Brain microvascular endothelial cell (primary cell): ENCODE measurements at places on chromosomes 13 and 19.

DNA sequence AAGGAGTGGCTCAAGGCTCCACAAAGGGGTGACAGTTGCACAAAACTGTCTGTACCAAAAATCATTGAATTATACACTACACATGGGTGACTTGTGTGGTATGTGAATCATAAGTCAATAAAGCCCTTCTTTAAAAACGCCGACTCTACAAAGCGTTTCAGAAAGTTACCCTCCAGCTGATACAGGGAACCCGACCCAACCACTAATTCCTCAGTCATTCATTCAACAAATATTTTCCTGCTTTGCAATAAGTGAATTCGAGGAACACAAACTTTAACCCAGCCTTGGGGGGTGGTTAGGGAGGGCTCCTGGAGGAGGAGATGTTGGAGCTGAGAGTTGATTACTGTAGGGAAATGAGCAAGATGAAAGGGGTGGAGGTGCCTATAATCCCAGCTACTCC lies 32.0 kb downstream of the LTBP4 start:
- DNase-seq: peak; percentile 47

- peak; percentile 37 for DNase-seq
These were observed 9.3 kb upstream of the RANBP3 start for GRCh38 chr19:5987077-5987818.

- DNase-seq: peak; percentile 55
These were observed 13.8 kb downstream of the OR7D4 start for GRCh38 chr19:9205501-9206113.

DNA sequence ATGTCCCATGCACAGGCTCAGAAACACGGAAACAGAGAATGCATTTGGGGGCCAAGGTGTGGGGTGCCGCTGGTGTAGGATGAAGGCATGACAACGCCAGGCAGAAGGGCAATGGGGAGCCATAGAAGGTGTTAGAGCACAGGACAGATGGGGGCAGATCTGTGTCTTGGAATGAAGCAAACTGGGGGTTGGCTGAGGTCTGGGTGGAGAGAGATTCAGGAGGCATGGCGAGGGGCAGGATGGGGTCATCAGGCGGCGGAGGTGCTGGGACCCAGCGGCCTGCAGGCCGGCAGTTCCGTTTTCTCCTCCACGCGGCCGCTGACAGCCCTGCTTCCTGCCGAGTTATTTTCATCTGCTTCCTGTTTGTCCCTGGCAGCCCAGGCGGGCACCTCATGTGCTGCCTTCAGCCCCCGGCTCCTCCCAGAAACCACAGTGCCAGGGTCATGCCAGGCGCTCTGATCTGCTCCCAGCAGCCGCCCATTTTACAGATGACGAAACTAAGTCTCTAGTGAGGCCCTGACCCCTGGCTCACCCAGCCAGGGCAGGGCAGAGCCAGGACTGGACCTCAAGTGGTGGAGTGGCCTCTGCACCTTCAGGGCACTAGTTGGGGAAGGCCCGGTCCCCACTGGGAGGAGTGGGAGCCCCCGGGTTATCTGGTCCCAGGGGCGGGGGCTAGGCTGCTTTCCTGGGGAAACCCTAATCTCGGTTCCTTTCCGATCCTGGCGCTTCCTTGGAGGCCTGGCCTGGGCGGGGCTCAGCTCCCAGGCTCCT lies 2.2 kb downstream of the ARHGAP45 start:
- DNase-seq: no peak

DNA sequence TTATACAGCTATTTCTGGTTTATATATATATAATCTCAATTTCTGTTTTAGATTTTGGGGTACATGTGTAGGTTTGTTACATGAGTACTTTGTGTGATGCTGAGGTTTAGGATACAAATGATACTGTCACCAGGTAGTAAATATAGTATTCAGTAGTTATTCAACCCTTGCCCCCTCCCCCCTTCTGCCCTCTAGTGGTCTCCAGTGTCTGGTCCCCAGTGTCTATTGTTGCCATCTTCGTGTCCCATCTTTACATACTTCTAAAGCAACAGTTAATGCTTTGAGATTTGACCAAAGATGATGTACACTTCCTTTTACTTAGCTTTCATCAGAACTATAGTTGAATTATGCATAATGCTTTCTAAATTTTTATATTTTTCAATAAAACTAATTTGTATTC lies 1623.4 kb upstream of the PRR20A start:
- no peak for DNase-seq

DNA sequence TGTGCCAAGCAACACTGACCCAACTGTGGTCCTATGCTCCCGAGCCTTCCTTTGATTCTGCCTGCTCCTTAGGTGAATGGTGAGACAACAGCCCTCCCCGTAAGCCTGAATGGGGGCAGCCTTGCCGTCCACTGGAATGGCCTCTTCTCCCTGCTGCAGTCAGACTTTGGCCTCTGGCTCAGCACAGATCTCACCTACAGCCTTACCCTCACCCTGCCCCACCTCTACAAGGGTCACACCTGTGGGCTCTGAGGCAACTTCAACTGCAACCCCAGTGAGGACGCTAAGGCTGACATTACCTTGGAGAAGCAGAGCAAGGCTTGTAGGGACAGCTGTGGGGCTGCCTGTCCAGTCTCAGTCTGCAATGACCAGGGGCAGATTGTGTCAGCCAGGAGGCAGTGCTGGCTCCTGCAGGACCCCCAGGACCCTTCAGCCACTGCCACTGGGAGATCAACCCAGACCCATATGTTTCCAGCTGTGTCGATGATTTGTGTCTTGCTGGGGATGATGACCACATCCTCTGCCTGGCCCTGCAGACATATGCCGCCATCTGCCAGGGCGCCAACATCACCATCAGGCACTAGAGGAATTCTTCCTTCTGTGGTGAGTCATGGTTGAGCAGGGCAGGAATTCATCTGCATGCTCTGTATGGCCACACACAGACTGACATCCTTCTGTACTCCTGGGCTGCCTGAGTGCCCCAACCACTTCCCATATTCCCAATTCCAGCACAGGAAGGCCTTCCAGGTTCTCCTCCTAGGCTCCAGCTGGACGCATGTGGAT lies 27.3 kb upstream of the FXYD3 start:
- DNase-seq: peak; percentile 69

GRCh38 chr19:18515959-18516358 lies 5.9 kb downstream of the ELL start:
- DNase-seq: no peak

- no peak for DNase-seq
These were observed 2.0 kb upstream of the KLF16 start for GRCh38 chr19:1865172-1866010.

- DNase-seq: no peak
These were observed 3.9 kb downstream of the GPR108 start for GRCh38 chr19:6733338-6734095.

- no peak for DNase-seq
These were observed 2.5 kb upstream of the NR2C2AP start for GRCh38 chr19:19205416-19206410.

DNA sequence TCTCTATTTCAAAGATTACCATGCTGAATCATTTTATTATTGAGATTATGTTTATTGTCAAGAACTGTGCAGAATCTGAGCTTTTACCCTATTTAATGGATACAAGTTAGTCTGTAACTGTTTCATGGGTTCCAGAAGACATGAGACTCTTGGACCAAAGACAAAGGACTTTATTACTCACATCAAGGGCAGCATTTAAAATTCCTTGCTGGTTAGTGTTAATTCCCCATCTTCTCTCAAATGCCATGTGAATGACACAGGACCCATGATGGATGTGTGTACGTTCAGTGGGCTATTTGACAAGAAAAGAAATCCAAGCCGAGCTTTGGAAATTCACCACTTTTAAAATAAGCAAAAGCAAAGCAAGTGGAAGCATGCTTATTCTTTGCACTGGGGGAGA lies 139.9 kb downstream of the PCDH20 start:
- no peak for DNase-seq

GRCh38 chr19:32868206-32868950 lies 1.2 kb downstream of the SLC7A9 start:
- DNase-seq: no peak

GRCh38 chr19:46461537-46461936 lies 9.8 kb downstream of the PNMA8A start:
- DNase-seq: no peak

DNA sequence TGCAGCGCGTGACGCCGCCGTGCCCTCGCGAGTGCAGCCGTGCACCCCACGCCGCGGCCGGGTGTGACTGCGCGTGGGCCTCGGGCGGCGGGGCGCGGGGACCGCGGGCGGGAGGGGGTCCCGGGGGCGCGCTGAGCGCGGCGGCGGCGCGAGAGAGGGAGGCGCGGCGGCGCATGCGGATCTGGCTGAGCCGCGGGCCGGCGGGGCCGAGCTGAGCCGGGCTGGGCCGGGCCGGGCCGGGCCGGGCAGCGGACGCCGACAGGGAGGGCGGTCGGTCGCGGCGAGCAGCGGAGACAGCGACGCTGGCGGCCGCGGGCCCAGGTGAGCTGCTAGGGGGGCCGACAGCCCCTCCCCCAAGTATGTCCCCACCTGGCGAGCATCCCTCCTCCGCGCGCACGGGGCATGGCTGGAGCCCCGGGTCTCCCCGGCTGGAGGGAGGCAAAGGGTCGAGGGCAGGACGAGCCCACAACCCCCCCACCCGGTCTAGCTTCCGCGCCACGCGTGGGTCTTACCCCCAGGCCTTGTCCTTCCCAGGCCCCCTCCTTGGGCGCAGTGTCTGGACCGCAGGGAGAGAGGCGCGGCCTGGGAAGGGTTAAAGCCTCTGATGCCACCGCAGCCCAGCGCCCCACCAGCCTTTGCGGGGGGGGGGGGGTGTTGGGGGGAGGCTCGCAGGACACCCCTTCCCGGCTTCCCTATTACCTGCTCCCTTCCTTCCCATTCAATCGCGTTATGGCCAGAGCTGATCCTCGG lies at the start of gene SPTBN4:
Gene SPTBN4 (plus strand): TSS at position 17 of the 750 bp plus-strand sequence. CDS start 5,621 bp downstream, outside the sequence.
- no peak for DNase-seq

- no peak for DNase-seq
These were observed 162.9 kb upstream of the NBEA start for GRCh38 chr13:34779171-34779570.

DNA sequence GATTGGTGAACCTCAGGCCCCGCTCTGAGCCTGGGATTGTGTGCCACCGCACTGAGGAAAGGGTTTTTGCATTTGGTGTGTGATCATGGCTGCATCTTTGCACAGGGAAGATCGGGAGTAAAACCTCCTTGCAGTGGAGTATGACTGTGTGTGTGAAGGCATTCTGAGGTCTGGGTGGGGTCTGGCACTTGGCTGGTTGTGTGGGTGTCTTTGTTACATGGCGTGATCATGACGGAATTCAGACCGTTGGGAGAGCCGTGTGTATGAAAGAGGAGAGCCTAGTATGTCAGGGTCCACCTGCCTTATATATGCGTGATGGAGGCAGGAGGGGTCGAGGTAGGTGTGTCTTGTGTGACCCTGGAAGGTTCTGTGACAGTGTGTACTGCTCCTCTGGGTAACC lies 740 bp upstream of the BEST2 start:
- DNase-seq: no peak

DNA sequence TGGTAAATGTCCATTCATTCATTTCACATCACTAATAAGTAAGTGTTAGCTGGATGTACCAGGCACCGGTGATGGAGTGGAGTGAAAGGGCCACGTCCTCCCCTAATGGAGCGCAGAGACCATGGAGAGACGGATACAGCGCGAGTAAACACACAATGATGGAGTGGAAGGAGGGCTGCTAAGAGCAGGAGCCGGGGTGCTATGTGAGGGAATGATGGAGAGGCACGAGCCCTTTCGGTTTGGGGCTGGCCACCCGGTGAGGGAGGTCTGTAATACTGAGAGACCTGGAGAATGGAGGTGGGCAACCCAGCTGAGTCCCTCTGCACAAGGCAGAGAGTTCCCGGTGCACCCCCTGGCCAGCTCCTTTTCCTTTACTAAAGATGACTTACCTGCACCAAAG lies 53.7 kb downstream of the PEPD start:
- no peak for DNase-seq

DNA sequence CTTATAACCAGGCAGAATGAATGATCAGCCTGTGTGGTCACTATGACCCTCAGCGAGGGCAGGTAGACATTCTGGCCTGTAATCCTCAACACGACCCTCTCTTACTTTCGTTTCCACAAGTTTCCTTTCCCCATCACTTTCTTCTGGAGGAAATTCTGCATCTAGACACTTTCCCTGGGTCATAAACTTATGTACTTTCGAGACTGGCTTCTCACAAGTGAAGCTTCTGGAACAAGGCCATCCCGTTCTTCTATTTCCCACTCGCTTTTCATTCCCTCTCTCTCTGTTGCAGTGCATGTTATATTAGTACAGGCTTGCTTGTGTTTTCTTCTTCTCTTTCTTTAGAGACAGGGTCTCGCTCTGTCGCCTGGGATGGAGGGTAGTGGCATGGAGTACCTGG lies 23.1 kb upstream of the KL start:
- DNase-seq: no peak

DNA sequence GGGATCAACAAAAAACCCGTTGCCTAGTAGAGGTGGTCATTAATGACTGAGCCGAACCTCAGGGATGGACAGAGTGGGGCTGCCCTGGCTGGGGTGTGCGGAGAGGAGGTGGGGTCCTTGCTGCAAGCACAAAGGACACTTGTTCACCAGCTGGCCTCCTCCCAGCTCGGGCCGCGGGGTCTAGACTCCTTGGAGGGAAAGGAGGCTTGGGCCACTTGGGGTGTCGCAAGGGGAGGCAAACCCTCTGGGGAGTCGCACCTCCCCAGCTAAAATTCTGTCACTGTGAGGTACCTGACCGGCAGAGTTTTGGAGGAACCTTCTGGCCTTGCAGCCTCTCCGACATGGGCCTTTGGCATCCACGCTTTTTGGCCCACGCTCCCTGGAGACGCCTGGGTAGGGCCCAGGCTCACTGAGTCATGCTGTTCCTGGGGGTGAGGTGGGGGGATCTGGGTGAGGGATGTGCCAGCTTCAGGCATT lies 8.2 kb downstream of the KLHL26 start:
- no peak for DNase-seq

GRCh38 chr13:48533961-48534600 lies 1.2 kb upstream of the RCBTB2 start:
- DNase-seq: no peak

- DNase-seq: no peak
These were observed 1.6 kb downstream of the KIRREL2 start for GRCh38 chr19:35858311-35858710.

DNA sequence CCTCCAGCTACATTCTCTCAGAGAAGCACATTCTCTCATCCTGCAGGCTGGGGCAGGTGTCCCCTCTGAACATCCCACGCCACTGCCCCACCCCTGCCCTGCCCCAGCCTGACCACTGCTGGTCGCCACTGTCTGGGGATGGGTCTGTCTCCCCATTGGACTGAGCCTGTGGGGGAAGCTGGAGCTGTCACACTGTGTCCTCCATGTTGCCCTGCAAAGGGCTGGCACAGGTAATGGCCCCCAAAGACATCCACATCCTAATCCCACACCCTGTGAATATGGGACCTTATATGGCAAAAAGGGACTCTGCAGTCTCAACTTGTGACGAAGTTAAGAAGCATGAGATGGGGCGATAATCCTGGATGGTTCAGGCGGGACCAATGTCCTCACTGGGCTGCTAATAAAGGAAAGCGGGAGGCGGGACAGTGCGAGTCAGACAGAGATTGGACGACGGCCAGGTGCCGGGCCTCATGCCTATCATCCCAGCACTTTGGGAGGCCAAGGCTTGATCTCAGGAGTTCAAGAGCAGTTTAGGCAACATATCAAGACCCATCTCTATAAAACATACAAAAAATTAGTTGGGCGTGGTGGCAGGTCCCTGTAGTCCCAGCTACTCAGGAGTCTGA lies 9.1 kb downstream of the AP2S1 start:
- DNase-seq: peak; percentile 64
